Endothelial cell (in vitro differentiated cells): ENCODE measurements at places on chromosomes 6 and 20.
A peak's percentile ranks its signal among the peaks of the same experiment; 100 is the strongest.

- DNase-seq, result no peak
- H3K27me3 ChIP-seq, result peaks cover 1% of the 10 kb centered on the region
- no peaks in the 10 kb centered on the region for H3K4me1 ChIP-seq
- H3K36me3 ChIP-seq, result no peaks in the 10 kb centered on the region
These were observed 22.5 kb upstream of the RNGTT start for GRCh38 chr6:88985901-88986300.

DNA sequence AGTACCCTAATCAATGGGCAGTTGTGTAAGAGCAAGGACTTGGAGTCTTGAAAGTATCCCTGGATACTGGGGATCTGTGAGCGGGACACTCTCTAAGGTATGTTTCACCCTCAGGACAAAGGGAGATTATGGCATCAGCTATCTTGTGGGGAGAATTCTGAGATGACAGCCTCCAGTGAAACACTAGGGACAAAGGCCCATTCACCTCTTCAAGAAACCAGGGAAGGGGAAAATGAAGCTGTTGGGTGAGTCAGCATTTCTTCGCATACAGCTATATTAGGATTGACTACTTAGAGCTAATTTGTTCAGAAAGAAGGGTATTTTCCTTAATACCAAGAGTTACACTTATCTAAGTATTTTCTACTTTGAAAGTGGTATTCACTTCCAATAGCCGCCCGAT, 35.9 kb downstream of the OPN5 start:
- H3K4me1 ChIP-seq, result no peaks in the 10 kb centered on the region
- H3K27ac ChIP-seq, result no peak overlapping the region
- no peaks in the 10 kb centered on the region for H3K27me3 ChIP-seq
- no peak for DNase-seq

- DNase-seq, result no peak
- H3K27ac ChIP-seq, result no peak overlapping the region
- H3K4me3 ChIP-seq, result no peak overlapping the region
- H3K27me3 ChIP-seq, result peaks cover 2% of the 10 kb centered on the region
- no peaks in the 10 kb centered on the region for H3K36me3 ChIP-seq
- peaks cover 63% of the 10 kb centered on the region for H3K4me1 ChIP-seq
These were observed 80.3 kb downstream of the JARID2 start for GRCh38 chr6:15326067-15326614.

GRCh38 chr6:130000526-130001421, 17.6 kb upstream of the L3MBTL3 start:
- DNase-seq, result no peak
- no peaks in the 10 kb centered on the region for H3K36me3 ChIP-seq
- no peaks in the 10 kb centered on the region for H3K27me3 ChIP-seq
- H3K27ac ChIP-seq, result no peak overlapping the region
- no peak overlapping the region for H3K4me3 ChIP-seq

- peaks cover 7% of the 10 kb centered on the region for H3K27me3 ChIP-seq
- peaks cover 12% of the 10 kb centered on the region for H3K4me1 ChIP-seq
- no peak for DNase-seq
- no peak overlapping the region for H3K27ac ChIP-seq
These were observed 123.4 kb downstream of the LY86 start for GRCh38 chr6:6711832-6712448.

- peaks cover 25% of the 10 kb centered on the region for H3K4me1 ChIP-seq
- no peak overlapping the region for H3K27ac ChIP-seq
- DNase-seq, result no peak
These were observed 363.2 kb upstream of the FLRT3 start for GRCh38 chr20:14700639-14700960.

DNA sequence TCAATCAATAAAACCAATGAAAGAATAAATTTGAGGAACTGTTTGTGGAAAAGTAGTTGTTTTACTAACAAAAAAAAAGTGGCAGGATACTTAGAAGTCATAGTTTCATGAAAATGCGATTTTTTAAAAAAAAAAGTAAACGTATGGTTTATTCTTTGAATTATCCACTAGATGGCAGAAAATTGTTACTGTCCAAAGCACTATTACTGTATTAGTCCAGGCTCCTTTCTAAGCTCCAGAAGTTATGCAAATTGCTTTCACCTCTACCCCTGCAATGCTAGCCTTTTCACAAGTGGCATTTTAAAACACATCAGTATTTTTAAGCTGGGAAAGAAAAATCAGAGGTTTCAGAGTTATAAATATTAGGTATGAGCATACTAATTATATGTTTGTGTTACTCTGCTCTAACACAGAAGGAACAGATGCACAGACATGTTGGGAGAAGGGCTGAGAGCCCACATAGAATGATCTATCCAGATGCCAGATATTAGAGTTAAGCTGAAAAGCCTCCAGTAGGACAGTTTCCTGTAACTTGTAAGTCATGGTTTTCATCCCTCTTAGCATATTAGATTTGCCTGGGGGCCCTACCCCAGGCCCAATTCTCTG, 63.9 kb downstream of the FHL5 start:
- no peak overlapping the region for H3K4me3 ChIP-seq
- peaks cover 3% of the 10 kb centered on the region for H3K4me1 ChIP-seq
- no peak overlapping the region for H3K27ac ChIP-seq
- no peak for DNase-seq
- no peaks in the 10 kb centered on the region for H3K36me3 ChIP-seq

- no peaks in the 10 kb centered on the region for H3K36me3 ChIP-seq
- H3K27me3 ChIP-seq, result no peaks in the 10 kb centered on the region
- H3K27ac ChIP-seq, result no peak overlapping the region
- H3K4me1 ChIP-seq, result no peaks in the 10 kb centered on the region
- no peak overlapping the region for H3K4me3 ChIP-seq
These were observed 73.6 kb downstream of the RALGAPA2 start for GRCh38 chr20:20638878-20639277.

DNA sequence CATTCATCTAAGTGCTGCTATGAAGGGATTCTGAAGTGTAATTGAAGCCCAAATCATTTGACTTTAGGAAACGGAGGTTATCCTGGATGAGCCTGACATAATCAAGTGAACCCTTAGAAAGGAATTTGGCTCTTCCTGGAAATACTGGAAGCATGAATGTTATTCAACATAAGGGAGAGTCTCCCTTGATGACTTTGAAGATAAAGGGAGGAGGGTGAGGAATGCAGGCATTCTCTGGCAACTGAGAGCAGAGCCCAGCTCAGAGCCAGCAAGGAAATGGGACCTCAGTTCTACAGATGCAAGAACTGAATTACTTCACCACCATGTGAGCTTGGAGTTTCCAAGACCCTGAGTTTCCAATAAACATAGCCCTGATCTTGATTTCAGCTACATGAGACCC, 168.2 kb downstream of the DLL1 start:
- no peaks in the 10 kb centered on the region for H3K36me3 ChIP-seq
- peak overlapping the region; percentile 49 for H3K27ac ChIP-seq
- peaks cover 5% of the 10 kb centered on the region for H3K4me1 ChIP-seq
- H3K27me3 ChIP-seq, result no peaks in the 10 kb centered on the region

DNA sequence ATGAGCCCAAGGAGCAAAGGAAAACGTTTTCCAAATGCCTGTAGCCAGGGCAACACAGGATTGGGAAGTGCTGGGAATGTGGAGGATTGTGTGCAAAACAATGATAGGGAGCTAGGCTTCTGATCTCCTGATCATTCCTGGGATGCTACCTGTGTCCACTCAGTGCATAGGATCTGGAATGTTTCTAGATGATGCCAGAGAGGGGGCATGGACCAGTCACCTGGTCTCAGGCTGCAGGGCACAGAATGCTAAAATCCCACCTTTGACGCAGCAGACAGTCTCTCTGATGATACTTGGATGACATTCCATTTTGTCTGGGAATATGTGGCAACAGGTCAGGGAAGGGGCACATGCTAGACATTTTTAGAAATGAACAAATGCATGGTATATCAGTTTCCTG, 128.9 kb downstream of the CLIC5 start:
- DNase-seq, result peak; percentile 9
- no peaks in the 10 kb centered on the region for H3K36me3 ChIP-seq
- H3K27ac ChIP-seq, result no peak overlapping the region
- H3K4me1 ChIP-seq, result peaks cover 7% of the 10 kb centered on the region
- no peak overlapping the region for H3K4me3 ChIP-seq
- H3K27me3 ChIP-seq, result no peaks in the 10 kb centered on the region

DNA sequence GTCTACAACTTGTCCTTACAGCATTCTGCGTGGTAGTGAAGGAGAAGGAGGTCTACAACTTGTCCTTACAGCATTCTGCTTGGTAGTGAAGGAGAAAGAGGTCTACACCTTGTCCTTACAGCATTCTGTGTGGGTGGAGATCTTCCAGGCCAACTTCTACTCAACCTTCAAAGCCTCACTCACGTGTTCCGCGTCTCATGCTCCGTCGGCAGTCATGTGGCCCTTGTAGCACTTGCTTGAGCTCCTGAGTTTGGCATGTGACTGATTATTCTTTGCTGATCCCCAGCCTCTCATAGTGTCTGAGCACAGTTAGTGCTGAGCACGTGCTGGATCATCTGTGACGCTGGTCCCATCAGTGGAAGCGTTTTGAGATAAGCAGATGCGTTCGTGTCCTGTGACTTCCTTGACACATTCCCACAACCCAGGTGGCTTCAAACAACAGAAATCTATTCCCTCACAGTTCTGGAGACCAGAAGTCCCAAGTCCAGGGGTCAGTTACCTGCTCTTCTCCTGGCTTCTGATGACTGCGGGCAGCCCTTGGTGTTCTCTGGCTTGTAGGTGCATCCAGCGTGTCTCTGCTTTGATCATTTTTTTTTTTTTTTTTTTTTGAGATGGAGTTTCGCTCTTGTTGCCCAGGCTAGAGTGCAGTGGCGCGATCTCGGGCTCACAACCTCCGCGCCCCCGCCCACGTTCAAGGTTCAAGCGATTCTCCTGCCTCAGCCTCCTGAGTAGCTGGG, 2.6 kb downstream of the SS18L1 start:
- peaks cover 31% of the 10 kb centered on the region for H3K4me1 ChIP-seq
- H3K27ac ChIP-seq, result no peak overlapping the region
- peak overlapping the region; percentile 52 for H3K4me3 ChIP-seq
- H3K36me3 ChIP-seq, result peaks cover 9% of the 10 kb centered on the region

DNA sequence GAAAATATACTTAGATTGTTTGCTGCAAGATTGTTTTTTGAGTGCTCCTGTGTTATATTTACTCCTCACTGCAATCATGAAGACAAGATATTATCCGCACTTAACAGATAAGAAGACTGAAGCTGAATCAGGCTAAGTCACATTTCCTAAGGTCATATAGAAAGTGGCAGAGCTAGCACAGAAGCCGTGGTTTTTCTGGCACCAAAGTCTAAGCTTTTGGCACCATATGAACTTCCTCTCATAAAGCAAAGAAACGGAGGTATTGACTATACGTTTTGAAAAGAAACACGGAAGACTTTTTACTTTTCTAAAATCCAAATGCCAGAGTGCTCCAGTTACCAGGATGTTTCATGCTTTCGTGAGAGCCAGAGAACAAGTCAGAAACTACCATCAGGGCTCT, 9.3 kb upstream of the DTD1 start:
- H3K4me1 ChIP-seq, result no peaks in the 10 kb centered on the region
- no peaks in the 10 kb centered on the region for H3K27me3 ChIP-seq
- DNase-seq, result no peak
- H3K36me3 ChIP-seq, result no peaks in the 10 kb centered on the region
- no peak overlapping the region for H3K4me3 ChIP-seq

- H3K4me3 ChIP-seq, result no peak overlapping the region
- peaks cover 3% of the 10 kb centered on the region for H3K4me1 ChIP-seq
- DNase-seq, result no peak
These were observed 160.8 kb downstream of the GMPR start for GRCh38 chr6:16399158-16399557.

DNA sequence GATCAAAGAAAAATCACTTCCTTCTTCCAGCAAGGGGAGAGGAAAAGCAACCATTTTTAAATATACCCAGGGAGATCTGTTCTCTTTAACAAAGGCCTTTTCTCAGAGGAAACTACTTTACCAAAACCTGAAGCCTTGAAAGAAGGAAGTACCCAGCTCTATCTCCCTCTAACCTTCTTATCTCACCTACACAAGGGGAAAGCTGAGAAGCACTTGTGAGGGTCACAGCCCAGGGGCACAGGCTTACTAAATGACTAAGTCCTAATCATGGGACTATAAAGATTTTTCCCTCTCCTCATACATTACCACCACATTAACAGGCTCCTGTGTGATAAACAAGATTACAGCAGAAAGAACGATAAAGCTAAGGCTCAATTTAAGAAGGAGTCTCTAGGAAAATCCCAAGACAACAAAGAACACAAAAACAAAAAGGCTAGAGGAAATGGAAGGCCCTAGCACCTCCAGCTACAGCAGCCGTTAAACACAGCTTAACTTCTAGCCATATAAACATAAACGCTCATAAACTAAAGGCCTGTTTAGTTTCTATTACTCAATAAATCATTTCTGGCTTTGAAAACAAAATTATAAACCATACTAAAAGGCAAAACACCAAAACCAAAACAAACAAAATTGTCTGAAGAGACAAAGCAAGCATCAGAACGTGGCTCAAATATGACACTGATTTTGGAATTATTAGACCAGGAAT, 284.9 kb upstream of the ECI2 start:
- H3K36me3 ChIP-seq, result peaks cover 4% of the 10 kb centered on the region
- peaks cover 5% of the 10 kb centered on the region for H3K4me1 ChIP-seq
- H3K4me3 ChIP-seq, result no peak overlapping the region
- no peak for DNase-seq
- H3K27me3 ChIP-seq, result peaks cover 2% of the 10 kb centered on the region
- H3K27ac ChIP-seq, result peak overlapping the region; percentile 87

- H3K36me3 ChIP-seq, result peaks cover 7% of the 10 kb centered on the region
- peak overlapping the region; percentile 90 for H3K4me3 ChIP-seq
- H3K4me1 ChIP-seq, result peaks cover 28% of the 10 kb centered on the region
- peaks cover 9% of the 10 kb centered on the region for H3K27me3 ChIP-seq
- peak; percentile 27 for DNase-seq
- peak overlapping the region; percentile 90 for H3K27ac ChIP-seq
These were observed 2.1 kb upstream of the TBXT start for GRCh38 chr6:166169549-166170421.

DNA sequence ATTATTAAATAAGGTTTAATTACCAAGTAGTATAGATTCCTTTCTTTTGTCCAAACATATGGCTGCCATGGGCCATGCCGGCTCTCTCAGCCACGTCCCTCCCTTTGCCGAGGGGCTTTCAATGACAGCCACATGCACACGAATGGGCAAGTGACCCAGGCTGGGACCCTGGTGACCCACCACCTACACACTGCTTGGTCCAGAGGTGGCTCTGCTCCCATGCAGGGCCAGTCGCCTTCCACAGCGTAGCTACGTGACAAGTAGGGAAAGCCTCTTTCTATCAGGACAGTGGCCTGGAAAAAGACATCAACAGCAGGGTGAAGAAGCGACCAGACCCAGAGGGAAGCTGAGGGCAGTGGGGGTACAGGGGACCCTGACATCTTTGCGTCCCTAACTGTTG, 152.8 kb upstream of the CST7 start:
- H3K4me1 ChIP-seq, result peaks cover 3% of the 10 kb centered on the region
- no peak overlapping the region for H3K27ac ChIP-seq
- no peak for DNase-seq
- no peak overlapping the region for H3K4me3 ChIP-seq
- H3K36me3 ChIP-seq, result no peaks in the 10 kb centered on the region

DNA sequence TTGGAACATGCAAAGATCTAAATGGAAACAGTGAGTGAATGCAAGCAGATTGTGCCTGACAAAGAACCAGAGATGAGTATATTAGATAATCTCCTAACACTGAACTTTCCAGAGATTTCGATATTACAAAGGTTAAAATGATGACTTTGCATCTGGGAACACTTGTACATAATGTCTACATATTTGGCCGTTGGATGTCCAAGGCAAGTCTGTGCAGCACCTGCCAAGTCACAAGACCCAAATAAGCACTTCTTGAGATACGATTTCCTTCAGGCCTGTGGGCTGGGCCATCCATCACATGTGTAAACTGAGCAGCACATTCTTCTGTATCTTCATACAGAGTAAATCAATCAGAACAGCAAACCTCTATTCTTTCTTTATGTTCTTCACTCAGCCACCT, 32.5 kb upstream of the SMLR1 start:
- no peak overlapping the region for H3K27ac ChIP-seq
- H3K4me3 ChIP-seq, result no peak overlapping the region
- H3K4me1 ChIP-seq, result peaks cover 3% of the 10 kb centered on the region
- H3K27me3 ChIP-seq, result no peaks in the 10 kb centered on the region
- no peaks in the 10 kb centered on the region for H3K36me3 ChIP-seq
